ENCODE measurements at places on chromosomes 7 and 10.

GRCh38 chr7:136214356-136214755, 237.2 kb upstream of the MTPN start:
- DNase-seq, result no peak

- DNase-seq, result no peak
Observed at GRCh38 chr7:133354546-133355324, 101.9 kb downstream of the EXOC4 start.

- peak; percentile 38 for DNase-seq
Observed at GRCh38 chr7:128164061-128164954, 76.8 kb upstream of the LEP start.

DNA sequence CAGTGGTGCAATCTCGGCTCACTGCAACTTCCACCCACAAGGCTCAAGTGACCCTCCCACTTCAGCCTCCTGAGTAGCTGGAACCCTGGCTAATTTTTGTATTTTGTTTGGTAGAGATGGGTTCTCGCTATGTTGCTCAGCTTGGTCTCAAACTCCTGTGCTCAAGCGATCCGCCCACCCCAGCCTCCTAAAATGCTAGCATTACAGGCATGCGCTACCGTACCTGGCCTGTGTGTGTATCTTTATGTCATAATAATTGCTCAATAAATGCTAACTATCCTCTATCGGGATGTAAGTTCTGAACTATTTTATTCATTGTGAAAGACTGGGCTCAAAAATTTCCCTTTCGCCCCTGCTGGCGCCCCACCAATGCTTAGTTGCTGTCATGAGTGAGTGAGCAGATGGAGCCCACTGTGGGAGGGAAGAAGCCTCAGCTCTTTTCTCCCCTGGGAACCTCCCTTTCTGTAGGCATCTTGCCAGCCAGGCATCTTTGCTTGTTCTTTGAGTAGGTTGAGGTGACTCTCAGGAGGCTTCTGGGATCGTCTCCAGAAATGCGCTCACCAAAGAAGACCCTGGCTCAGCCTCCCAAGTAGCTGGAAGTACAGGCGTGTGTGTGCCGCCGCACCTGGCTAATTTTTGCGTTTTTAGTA, 38.3 kb downstream of the CAMK1D start:
- DNase-seq, result no peak

- no peak for DNase-seq
Observed at GRCh38 chr10:51314481-51314880, 240.2 kb downstream of the PRKG1 start.

GRCh38 chr10:670990-671389, 18.5 kb downstream of the DIP2C start:
- no peak for DNase-seq

GRCh38 chr7:73810998-73811360, 19.8 kb upstream of the CLDN4 start:
- DNase-seq, result no peak

GRCh38 chr7:44048031-44048795, 3.7 kb downstream of the DBNL start:
- no peak for DNase-seq

DNA sequence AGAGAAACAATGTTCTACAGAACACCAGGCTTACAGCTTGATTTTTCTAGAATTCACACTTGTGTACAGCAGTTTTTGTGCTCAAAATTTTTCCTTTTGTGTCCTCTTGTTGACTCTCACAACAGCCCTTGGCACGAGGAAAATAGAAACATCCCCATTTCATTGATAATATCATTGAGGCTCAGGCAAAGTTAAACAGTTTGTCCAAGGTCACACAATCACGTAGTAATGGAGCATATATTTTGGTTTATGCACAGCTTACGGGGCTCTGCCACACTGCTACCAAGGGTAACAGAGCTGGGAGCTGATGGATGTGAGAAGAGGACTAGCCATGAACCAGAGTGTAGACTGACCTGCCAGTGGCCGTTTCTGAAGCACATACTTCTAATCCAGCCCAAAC, 292.0 kb downstream of the FZD1 start:
- DNase-seq, result no peak

DNA sequence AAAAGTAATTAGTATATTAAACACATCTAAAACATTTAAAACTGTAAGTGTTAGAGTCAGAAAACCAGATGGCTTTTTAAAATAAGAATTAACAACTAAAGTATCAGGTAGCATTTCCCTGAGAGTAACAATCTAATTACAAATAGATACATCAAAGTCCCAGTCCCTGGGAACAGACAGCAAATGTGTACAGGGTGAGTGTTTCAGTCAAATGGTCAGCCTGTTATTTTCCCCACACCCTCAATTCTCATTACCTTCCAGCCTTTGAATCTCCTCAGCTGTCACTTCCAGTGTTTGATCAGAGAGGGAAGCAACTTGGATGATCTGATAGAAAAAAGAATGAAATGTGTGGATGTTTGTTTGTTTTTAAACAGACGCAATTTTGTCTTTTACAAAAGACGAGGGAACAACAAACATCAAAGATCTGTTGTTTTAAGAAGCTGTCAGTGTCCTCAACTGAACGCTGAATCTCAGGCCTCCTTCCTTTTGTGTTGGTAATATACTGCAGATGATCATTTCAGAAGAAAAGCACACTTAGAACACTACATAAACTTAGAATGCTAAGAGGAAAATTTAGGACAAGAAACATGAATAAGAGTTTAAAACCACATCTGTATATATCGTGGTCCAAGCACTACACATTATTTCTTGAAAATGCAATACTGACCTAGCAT, 29.8 kb downstream of the CEP41 start:
- no peak for DNase-seq

- no peak for DNase-seq
Observed at GRCh38 chr10:11520892-11521291, 90.6 kb downstream of the USP6NL start.

GRCh38 chr10:118444069-118444468, 101.9 kb upstream of the FAM204A start:
- no peak for DNase-seq

DNA sequence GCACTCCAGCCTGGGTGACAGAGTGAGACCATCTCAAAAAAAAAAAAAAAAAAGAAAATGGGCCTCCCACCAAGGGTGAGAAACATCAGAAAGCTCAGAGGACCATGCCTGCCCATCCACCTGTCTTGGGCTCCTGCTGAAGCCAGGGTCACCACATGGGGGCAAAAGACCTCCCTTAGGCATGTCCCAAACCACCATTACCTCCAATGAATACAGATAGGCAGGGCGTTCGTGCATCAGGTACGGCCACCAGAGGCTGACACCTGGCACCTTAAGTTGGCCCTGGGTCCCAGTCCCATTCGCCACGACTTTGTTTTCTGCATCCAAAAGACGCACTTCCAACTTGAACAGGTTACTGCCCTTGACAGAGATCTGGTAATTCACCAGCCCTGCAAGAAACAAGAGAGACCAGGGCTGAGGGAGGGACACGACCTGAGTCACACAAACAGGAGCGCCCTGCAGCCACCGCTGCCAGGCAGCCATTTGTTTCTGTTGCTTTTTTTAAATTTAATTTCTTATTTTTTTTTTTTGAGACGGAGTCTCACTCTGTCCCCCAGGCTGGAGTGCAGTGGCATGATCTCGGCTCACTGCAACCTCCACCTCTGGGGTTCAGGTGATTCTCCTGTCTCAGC, 6.1 kb downstream of the GUSB start:
- no peak for DNase-seq

DNA sequence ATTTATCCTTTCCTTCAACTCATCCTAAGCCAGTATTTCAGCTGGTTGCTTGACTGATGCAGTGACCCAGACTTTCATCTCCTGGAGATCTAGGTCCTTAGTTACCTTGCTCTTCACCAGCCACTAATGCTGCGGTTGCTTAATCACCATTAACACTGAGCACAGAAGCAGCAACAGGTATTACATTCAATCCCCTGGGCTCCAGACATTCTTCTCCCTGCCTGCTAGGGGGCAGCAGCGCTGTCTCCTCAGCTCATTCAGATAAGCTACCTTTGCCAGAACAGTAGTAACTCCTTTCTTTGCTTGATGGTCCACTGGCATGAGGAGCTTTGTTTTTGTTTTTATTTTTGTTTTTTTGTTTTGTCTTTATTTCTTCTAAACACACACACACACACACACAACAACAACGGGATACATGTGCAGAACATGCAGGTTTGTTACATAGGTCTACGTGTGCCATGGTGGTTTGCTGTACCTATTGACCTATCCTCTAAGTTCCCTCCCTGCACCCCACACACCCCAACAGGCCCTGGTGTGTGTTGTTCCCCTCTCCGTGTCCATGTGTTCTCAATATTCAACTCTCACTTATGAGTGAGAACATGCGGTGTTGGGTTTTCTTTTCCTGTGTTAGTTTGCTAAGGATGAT, 1043.2 kb upstream of the C7orf33 start:
- peak; percentile 12 for DNase-seq

- DNase-seq, result no peak
Observed at GRCh38 chr10:52805414-52806285, 33.1 kb upstream of the MBL2 start.

GRCh38 chr7:151520419-151521261, 945 bp upstream of the RHEB start:
- DNase-seq, result no peak

DNA sequence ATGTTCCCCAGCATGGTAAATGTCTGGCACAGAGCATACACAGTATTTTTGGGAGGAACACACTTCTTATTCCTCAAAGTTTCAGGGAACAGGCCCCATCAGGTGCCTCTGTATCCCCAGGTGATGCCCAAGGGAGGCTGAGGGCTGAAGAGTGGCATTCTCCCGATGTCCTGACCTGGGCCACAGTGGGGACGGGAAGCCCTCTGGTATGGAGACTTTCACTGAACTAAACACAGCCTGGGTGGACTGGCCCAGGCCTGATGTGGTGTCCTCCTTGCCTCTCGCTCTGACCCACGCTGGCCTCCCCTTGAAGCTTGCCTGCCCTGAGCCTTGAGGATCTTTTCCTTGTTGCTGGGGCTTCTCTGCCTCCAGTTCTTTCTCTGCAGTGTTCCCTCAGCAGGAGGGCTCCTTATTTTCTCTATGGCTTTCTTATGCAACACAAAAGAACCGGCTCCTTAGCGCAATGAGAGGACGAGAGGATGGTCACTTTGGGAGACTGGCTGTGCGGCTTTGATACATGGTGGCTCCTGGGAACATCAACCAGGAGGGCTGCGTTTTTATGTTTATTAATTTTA, 157.5 kb upstream of the TNS3 start:
- DNase-seq, result no peak

DNA sequence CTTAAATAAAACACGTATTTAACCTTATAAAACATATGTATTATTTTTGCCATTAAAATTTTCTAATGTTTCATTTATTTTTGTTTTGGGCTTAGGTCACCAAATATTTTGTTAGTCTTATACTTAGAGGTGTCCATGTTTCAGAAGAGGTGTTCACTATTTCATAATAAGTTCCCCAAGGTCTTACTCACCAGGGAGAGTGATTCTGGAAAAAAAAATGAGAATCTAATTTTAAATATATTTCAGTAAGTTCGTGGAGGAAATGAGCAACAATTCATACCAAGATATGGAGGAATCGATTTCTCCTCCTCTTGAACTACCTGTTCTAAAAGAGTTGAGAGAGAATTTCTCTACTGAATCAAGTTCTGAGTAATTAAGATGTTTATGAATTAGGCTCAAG, 271.6 kb upstream of the SLC26A5 start:
- no peak for DNase-seq

DNA sequence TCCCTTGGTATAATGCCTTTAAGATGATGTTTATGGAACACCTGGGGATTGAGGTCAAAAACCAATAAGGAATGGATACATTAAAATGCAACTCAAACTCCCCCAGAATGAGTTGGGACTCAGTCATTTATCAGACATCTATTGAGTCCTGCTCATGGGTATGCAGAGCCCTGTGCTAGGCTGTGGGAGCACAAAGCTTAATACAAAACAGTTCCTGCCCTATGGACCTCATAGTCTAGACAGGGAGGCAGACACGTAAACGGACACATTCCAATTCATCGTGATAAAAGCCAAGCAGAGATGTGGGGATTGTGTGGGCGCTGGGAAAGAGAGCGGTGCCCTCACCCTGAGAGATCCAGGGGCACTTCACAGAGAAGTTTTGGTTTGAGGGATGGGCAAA, 181.7 kb downstream of the PTEN start:
- DNase-seq, result no peak

- DNase-seq, result no peak
Observed at GRCh38 chr7:42734568-42734967, 177.3 kb downstream of the C7orf25 start.

GRCh38 chr7:6181136-6181535, 91.3 kb downstream of the CYTH3 start:
- DNase-seq, result no peak

GRCh38 chr10:125448596-125448995, 234.4 kb downstream of the TEX36 start:
- no peak for DNase-seq

DNA sequence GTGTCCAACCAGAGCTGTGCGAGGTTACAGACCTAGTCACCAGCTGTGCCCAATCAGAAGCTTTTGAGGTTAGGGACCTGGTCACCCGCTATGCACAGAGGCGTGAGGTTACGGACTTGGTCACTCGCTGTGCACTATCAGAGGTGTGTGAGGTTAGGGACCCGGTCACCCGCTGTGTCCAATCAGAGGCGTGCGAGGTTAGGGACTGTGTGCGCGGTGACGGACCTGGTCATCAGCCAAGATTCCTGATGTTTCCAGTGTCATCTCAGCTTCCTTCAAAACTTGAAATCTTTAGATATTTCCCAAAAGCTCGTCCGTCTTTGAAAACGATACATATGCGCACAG, 182.1 kb downstream of the DIP2C start:
- no peak for DNase-seq

GRCh38 chr7:134669845-134670373, 23.3 kb downstream of the BPGM start:
- DNase-seq, result no peak

GRCh38 chr7:85018498-85018897, 168.4 kb downstream of the SEMA3D start:
- no peak for DNase-seq

- no peak for DNase-seq
Observed at GRCh38 chr10:6019010-6019782, 41.9 kb upstream of the IL15RA start.

- no peak for DNase-seq
Observed at GRCh38 chr7:16619979-16620408, 25.6 kb downstream of the ANKMY2 start.

DNA sequence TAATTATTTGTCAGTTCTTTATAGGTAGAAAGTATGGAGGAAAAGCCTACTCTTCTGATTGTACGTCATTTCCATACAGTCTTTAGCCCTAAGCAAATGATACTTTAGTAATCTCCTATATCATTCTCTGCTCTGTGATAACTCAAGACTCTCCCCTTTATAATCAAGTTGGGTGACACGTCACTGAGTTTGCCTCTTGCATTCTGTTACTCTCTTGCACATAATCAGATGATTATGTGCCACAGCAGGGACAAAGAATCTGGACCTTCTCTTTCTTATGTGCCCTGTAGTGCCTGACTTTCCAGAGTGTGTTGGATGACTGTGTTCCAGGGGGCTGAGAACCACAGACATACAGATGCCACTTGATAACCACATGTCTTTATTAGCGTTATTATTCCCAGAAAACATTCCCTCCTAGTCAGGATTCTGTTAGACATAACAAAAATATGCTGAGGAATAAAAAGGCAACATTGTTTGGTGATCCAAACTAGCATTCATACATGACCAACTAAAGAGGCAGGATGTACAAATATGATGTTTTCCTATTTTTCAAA, 116.4 kb upstream of the HGF start:
- no peak for DNase-seq

Measured in iPS DF 19.7 (cell line).